Dermis microvascular lymphatic vessel endothelial cell (primary cell): ENCODE measurements at places on chromosomes 6 and 20.

- no peak for DNase-seq
Observed at GRCh38 chr6:165049362-165049761, 260.0 kb downstream of the C6orf118 start.

GRCh38 chr20:54162378-54163009, 11.3 kb downstream of the CYP24A1 start:
- no peak for DNase-seq

DNA sequence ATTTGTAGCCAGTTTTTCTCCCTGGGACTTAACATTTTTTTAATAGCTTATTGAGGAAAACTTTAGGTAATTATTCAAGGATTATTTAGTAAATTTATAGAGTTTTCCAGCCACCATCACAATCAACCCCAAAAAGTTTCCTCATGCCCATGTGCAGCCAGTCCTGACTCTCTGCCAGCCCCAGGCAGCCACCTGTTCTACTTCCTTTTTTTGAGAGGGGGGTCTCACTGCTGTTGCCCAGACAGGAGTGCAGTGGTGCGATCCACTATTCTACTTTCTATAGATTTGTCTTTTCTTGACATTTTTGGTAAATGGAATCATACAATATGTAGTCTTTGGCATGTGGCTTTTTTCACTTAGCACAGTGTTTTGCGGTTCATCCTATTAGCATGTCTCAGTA, 200.1 kb downstream of the FARS2 start:
- DNase-seq = no peak

GRCh38 chr6:259316-259715, 33.0 kb upstream of the DUSP22 start:
- no peak for DNase-seq

GRCh38 chr20:31568041-31568731, 36.9 kb upstream of the ID1 start:
- DNase-seq = no peak

DNA sequence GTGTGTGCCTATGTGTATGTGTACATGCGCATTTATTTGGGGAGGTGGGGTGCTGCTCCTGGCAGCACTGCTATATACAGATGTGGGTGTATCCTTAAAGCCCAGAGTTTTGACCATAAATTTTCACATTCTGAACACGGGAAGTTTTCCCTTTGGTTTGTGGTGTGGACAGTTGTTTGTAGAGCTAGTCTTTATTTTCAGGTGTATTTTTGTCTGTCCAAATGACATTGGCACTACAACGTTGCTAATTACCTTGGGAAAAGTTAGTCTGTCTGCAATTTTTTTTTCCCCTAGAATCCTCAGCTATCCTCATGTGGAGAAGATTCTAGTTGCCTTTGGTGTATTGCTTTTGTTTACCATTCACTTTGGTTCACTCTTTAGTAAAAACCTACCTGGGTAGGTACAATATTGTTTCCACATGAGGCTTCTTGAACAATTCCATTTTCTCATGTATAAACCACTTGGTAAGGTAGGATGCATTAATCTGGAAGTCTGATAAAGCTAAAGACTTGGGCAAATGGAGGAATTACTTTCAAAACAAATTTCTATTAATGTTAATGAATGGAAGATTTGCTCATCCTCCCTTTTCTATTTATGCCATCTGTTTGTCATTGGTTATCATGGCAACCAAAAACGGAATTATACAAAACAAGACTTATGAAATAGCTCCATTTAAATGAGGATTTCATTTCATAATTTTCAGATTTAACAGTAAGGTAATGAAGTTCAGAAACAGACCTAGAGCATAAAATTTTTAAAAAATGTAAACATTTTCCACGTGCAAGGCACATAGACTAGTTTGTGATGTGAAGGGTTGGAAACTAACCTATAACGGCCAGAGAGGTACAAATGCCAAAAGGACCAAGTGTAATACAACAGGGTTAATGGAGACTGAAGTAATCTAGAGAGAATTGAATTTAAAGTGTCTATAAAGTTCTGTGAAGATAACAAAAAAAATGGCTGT, 3.9 kb downstream of the CCN2 start:
- DNase-seq = peak; percentile 85

DNA sequence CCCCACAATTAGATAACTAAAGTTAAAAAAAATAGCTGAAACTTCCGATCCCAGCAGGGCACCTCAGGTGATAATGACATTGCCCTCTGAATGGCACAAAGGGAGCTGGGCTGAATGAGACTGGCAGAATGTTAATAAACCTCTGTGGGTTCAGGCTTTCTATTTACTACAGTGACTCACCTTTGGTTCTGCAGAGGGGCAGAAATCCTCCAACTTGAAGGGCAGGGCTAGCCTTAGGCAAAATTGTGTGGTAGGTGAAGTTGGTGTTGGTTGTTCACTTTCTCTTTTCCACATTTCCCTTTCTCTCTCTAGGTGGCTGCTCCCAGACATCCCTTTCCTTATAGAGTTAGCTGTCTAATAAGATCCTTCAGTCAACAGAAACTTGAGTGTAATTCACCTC, 625.2 kb downstream of the EPM2A start:
- no peak for DNase-seq

DNA sequence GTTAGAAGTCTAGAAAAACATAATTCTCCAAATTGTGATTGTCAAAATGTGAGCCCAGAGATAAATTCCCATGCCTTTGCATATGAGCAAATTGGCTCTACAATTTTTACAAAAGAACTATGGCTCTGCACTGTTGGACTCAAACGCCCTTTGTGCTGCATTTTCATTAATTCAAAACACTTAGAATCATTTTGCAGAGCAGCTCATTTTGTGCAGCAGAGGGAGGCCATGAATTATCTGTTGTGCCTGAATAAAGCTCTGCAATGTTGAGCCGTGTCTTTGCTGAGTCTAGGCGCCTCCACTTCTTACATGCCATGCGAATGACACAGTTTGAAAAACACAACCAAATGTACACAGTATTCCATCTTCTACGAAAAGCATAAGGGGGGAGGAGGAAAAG, 230.2 kb downstream of the PRKN start:
- no peak for DNase-seq

- DNase-seq = no peak
Observed at GRCh38 chr6:89375427-89376267, 23.1 kb upstream of the UBE2J1 start.

DNA sequence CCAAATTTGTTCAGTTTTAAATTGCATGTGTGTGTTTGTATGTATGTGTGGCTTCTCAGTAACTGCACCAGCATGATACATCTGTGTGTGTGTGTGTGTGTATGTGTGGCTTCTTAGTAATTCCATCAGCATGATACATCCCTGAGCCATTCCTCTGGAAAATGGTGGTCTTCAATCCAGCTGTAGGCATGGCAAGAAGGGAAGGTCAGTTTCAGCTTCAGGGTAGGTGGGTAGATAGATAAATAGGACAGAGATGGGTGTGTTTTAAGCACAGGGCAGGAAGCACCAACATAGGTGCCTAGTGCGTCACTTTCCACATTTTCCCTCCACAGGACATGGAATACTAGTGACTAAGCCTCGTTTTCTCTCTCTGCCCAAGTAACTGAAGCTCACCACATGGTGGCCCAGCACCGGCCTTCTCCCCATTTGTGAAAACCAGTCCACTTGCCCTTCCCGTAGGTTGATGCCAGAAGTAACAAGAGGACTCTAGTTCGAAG, 82.9 kb downstream of the RPP40 start:
- peak; percentile 37 for DNase-seq

- DNase-seq = no peak
Observed at GRCh38 chr20:38406476-38406875, 28.7 kb downstream of the SNHG17 start.

DNA sequence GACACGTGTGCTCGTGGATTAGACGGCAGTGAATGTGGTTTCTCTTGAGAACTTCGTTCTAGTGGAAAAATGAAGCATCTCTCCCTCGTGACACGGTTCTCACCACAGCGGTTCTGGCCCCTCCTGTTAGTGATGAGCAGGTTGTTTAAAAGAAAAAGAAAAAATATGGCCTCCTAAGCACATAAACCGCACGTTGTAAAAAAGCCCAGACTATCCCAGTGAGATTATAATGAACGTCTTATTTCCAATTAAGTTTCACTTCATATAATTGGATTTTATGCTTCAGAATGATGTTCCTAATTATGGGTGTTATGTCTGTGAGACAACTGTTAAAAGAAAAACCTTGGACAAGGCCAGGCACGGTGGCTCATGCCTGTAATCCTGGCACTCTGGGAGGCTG, 74.5 kb upstream of the FRMD1 start:
- DNase-seq = no peak

DNA sequence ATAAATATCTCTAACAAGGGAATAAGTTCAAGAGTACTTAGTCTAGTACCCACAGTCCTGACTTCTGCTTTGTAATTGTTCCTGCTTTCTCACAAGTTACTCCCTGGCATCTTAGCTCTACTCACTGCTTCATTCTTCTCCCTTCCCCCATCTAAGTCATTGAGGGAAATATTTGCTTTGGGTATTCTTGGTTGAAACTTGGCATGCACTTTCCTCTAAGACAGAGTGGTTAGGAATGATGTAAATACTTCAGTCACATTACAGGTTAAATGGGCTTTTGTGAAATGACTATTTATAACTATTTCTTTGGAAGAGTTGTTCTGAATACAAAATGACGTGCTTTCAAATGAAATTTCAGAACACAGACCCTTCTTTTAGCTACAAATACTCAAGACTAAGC, 67.7 kb upstream of the PLEKHG1 start:
- no peak for DNase-seq

DNA sequence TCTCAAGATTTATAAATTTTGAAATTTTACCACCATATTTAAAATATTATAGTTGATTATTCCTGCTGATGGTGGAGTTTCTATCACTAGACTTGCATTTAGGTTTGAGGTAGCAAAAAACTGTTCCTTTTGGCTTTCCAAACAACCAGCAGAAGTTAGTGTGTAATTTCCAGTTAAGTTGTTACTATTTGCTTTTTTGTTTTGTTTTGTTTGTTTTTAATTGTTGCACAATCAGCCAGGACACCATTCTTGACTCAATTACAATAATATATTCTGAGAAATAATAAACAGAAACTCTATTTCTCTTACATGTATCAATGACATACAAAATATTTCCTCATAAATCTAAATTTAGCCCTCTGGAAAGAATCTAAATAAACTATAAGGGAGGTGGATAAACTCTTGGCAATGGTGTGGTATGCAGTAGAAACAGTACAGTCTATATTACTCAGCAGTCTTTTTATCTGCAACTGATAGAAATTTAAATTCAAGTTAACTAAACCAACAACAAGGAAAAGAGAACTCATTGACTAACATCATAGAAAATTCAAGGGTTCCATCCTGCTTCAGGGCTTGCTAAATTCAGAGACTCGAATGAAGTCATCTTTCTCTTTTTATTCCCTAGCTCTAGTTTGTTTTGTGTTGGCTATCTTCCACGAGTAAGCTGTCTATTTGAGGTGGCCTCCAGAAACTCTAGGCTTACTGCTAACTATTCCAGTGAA, 19.4 kb upstream of the COL19A1 start:
- DNase-seq = no peak

- DNase-seq = peak; percentile 23
Observed at GRCh38 chr6:41894366-41895299, 542 bp downstream of the USP49 start.

GRCh38 chr6:32854376-32855178, 585 bp downstream of the PSMB9 start:
- peak; percentile 22 for DNase-seq

- no peak for DNase-seq
Observed at GRCh38 chr6:130026859-130027258, 8.5 kb downstream of the L3MBTL3 start.

DNA sequence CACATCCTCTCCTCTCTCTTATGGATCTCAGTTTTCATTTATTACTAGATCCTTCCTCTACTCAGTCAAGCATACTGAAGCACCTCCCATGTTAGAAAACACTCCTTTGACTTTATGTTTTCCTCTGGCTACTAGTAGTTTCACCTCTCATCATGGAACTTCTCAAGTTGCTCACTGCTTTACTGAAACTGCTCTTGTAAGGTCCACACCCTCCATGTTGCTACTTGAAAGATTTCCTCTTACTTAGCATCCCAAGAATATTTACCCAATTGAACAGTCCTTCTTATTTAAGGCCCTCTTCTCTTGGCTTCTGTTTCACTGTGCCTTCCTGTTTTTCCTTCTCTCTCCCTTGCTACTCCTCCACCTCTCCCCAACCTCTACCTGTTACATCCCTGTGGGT, 230.3 kb downstream of the TBC1D7 start:
- DNase-seq = no peak

DNA sequence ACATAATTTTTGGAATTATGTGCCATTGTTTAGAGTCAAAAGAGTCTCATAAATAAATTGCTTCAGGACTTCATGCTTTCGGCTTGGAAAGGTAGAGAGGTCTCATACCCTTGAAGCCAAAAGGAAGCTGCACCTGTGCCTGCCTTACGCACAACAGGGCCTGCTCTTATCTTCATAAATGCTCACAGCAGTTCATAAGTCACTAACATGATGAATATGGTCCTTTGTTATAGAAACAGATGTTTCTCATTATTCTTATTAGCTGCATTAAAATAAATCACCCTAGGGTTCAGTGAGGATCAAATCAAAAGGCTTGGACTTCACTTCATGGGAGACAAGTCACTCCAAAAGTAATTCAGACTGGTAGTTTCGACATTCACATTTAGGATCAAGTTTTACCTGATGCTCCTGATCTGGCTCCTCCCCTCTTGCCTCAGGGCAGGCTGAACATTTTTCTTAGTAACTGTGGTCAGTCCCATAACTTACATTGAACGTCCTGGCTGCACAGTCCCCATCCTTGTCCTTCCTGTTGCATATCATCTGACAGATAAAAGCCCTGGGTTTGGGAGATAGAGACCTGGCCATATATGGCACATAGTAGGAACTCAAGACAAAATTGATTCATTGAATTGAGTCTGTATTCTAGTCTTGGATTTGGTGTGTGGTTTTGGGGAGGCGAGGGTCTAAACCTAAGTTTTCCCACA, 20.7 kb upstream of the SH3BGRL2 start:
- no peak for DNase-seq

- peak; percentile 96 for DNase-seq
Observed at GRCh38 chr20:4135385-4136077, 120.2 kb upstream of the RNF24 start.

DNA sequence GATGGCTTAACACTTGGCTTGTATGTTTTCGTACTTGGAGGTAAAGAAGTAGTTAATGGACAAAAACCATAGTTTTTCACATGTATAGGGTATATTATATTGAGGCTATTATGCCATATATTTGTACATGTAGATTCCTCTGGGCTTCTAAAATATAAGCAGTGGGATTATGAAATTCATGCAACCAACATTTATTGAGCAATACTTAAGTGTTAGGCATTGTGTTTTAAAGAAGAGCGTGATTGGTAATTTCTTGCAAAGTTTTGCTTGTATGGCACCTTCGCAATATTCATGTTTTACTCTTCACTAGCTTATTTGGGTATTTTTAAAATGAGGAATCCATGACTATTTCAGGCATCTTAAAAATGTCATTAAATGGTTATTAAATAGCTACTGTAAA, 2.5 kb downstream of the TULP4 start:
- DNase-seq = no peak

GRCh38 chr6:26235302-26235670, 129.7 kb upstream of the BTN3A2 start:
- DNase-seq = no peak
